ENCODE measurements at places on chromosomes 11 and 22. TPM values are rescaled to one million over a fixed set of nuclear protein-coding genes. Genes with fewer than 3 reads are reported as not detected.

Gene UBE4A
- polyA plus RNA-seq, result 15.9 TPM

Gene PGA5
- polyA plus RNA-seq, result not detected

Gene PRDM10
- polyA plus RNA-seq, result 5.5 TPM

Gene ISX
- polyA plus RNA-seq, result not detected

Gene UCP3
- polyA plus RNA-seq, result 0.77 TPM

Gene GNAZ
- 12.6 TPM for polyA plus RNA-seq

Gene C11orf52
- 2.9 TPM for polyA plus RNA-seq

Gene CELSR1
- 1.0 TPM for polyA plus RNA-seq

Gene SPDYC
- polyA plus RNA-seq, result not detected

Gene KMT2A
- 21.9 TPM for polyA plus RNA-seq

Gene KRTAP5-11
- not detected for polyA plus RNA-seq

Gene MYBPC3
- not detected for polyA plus RNA-seq

Gene CCDC89
- 0.85 TPM for polyA plus RNA-seq

- DNase-seq, result no peak
These were observed 67.5 kb downstream of the PLEKHA7 start for GRCh38 chr11:16946477-16947282.

- no peak for DNase-seq
These were observed 63.1 kb downstream of the DHCR7 start for GRCh38 chr11:71385091-71385490.

GRCh38 chr22:39223091-39223710 is 21.6 kb downstream of the PDGFB start:
- DNase-seq, result no peak

- DNase-seq, result no peak
These were observed 14.3 kb downstream of the MOV10L1 start for GRCh38 chr22:50104141-50104544.

GRCh38 chr11:70542406-70542805 is 144.1 kb downstream of the CTTN start:
- DNase-seq, result no peak

- DNase-seq, result no peak
These were observed 188.0 kb upstream of the NCAM1 start for GRCh38 chr11:112773264-112773663.

- no peak for DNase-seq
These were observed 109.2 kb downstream of the TSPAN18 start for GRCh38 chr11:44835938-44836337.

DNA sequence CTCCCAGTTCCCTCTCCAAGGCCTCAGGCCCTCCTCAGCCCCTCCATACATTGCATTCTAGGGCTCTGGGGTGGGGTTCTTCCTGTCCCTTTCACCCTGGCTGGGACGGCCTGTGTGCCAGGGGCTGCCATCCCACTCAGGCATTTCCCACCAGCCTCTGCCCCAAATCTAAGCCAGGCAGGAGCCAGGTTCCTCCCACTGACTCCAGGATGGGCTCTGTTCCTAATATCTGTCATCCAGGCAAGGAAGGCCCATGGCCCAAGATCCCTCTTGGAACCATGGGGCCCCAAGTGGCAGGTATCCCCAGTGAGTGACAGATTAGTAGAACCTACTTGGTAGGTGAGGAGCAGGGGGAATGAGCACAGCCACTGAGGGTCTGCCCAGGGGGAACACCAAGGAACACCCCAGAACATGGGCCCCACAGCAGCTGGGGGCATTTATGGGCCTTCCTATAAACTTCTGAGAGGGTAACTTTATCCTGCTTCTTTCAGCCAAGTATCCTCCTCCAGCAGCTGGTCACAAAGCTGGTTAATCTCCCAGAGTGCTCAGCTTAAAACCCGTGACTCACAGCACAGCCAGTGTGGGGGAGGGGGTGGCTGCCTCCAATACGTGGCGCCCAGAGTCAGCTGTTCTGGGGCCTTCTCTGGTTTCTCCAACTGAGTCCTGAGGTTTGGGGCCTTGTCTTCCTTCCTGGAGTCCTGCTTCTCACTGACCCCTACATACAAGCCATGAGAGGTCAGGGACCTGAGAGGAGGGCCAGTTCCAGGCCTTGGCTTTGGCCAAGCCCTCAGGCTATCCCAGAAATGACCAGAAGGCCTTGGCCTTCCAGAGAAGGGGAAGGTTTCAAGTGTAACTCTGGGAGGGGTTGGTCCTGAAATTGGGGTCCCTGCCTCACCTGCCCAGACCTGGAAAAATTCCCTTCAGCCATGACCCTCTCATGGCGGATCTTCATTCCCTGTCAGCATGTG is 19.9 kb upstream of the MYOD1 start:
- no peak for DNase-seq

GRCh38 chr11:65555693-65556231 is 2.4 kb downstream of the LTBP3 start:
- DNase-seq, result peak; percentile 80

- no peak for DNase-seq
These were observed 529.5 kb downstream of the SOX6 start for GRCh38 chr11:15826826-15827225.

GRCh38 chr11:132058211-132058772 is 687.9 kb downstream of the NTM start:
- DNase-seq, result no peak

DNA sequence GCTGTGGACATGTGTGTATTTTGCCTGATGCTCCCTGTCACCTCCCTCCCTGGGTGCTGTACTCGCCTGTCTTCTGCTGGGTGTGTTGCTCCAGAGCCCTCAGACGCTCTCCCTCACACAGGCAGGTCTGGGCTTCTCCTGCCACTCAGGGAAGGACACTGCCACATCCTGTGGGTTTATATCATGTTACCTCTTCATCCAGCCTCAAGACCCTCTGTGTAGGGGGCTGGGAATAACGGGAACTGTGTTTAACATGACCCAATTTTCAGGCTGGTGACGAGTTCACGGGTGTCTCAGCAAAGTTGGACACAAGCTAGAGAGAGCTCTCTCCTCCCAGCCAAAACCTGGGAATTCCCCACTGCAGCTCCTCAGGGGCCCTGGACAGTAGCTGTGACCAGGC is 24.6 kb downstream of the MYBPC3 start:
- no peak for DNase-seq

DNA sequence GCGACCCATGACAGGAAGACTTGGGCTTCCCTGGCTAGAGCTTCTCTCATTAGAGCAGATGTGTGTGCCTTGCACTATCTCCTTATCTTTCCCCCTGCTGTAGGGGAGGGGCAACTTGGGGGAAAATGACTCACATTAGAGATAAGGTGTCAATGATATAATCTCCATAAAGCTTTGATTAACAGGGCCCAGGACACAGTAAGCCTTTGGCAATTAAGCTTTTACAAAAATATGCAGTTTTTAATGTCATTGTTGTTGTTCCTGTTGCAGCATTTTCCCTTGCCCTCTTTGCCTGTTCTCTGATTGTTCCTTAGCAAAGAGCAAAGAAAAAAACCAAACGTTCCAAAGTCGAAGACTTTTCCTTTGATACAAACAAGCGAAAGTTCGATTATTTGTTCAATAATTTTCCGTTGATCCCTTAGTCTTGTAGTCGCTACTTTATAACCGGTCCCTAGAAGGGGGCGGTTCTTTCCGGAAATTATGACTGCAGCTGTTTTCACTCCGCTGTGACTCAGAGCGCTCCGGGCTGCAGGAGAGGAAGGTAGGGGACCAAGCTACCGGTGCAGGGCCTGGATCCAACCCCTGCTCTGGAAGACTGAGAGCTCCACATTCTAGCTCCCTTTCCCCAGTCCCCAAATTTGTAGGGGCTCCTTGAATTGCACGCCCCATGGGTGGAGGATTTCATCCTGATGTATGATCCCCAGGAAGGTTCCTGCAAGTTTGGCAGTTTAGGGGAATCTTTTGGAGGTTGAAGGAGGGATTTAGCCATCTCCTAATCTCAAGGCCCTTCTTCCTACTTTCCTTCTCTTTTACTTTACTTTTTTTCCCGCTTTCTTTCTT is at the start of gene VWA5A:
Gene VWA5A, plus strand, starts transcription at position 509 of the 840 bp plus-strand sequence. CDS start 2,062 bp downstream, outside the sequence.
- peak; percentile 39 for DNase-seq

- no peak for DNase-seq
These were observed 53.9 kb downstream of the FLI1 start for GRCh38 chr11:128747728-128748148.

- no peak for DNase-seq
These were observed 628 bp downstream of the CHKB start for GRCh38 chr22:50581950-50582492.

DNA sequence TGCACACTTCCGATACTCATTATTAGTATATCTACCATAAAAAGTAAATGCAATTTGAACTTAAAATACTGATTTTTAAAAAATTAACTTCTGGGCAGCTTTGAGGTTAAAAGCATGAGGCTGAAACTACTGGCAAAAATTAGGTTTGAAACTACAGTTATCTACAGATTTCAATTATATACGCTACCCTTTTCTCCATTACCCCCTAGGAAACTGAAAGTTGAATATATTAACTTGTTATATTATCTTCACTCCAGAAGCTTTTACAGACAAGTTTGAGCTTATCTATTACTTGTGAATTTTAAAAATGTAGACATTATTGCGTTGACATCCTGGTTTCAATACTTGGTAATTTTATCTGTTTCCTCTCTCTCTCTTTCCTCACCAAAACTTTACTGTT is 96.7 kb upstream of the DDI1 start:
- no peak for DNase-seq

- DNase-seq, result no peak
These were observed 17.4 kb upstream of the NAP1L4 start for GRCh38 chr11:3009481-3009880.

DNA sequence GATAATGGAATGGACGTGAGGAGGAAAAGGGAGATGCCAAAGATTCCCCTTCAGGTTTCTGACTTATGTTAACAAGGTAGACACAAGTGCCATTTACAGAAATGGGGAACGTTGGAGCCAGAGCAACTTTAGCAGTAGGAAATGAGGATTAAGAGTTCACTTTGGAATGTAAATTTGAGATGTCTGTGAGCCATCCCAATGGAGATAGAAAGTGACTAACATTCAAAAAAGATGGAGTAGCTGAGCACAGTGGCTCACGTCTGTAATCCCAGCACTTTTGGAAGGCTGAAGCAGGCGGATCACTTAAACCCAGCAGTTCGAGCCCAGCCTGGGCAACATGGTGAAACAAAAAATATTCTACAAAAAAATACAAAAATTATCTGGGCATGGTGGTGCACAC is 19.9 kb downstream of the MRTFA start:
- no peak for DNase-seq

- no peak for DNase-seq
These were observed 12.9 kb downstream of the APLNR start for GRCh38 chr11:57224128-57224527.

- no peak for DNase-seq
These were observed 1.4 kb downstream of the NECTIN1 start for GRCh38 chr11:119727523-119728151.

DNA sequence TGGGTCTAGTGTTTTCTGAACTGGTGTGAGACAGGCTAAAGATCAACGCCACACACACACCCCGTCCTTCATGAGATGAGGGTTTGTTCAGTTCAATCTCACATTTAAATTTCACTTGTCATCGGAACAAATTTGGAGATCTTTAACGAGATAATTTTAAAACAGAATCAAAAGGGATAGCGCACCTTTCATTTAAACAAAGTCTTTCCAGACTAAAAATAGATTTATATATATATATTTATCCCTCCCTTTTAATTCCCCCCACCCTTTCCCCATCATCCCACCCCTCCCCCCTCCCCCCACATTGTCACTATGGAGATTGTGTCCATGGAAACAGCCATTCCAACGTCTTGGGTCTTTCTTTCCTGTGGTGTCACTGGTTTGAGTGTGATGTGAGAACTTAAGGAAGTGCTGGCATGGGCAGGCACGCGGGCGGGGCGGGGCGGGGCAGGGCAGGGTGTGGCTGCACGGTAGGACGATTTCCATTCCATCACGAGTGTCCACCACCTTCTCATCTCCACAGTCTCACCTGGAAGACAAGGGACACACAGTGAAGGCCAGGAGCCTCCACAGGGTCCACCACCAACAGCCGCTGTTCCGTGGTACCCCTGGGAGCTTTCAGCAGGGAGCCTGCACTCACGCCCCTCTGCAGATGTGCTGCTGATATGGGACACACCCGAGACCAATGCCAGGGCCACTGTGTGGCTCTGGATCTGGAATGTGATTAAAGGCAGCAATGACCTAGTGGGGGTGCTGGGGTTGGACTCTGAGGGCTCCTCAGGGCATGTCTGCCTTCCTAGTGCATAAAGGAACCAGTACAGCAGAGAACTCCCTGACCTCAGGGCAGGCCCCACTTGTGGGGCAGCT is 30.5 kb upstream of the CYP2D6 start:
- no peak for DNase-seq

DNA sequence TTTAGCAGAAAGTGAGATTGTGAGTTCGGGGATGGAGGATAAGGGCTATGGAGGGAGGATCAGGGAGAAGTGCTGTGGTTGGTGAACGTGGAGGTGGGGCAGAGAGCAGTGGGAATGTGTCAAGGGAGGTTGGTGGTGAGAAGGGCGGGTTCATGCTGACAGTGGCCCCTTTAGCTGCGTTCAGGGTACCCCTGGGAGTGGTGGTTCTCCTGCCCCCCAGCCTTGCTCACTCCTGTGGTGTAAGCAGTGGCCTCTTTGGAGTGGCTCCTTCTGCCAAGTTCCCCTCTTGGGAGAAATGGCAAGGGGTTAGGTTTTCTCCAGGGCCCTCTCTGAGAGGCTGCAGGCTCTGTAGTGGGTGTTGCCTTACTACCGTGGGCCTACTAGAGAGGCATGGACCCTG is 16.1 kb upstream of the NECTIN1 start:
- no peak for DNase-seq

- no peak for DNase-seq
These were observed 25.4 kb downstream of the THOC5 start for GRCh38 chr22:29528144-29528543.

DNA sequence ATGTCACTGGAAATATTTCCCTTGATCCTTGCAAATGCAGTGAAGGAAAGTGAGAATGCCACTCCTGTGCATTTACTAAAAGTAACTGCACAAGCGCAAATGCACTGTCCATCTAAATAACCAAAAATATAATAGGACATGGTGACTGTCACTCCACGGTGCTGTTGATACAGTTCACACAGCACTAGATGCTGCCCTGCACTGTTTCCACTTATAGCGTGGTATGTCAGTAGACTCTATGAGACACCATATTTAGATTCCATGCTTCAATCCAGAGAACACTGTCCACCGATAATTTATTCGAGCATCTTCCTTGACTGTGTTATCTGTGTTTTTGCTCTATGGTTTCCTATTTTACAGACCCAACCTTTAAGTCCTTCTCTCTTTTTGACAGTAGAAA is 125.8 kb downstream of the MAML2 start:
- no peak for DNase-seq

DNA sequence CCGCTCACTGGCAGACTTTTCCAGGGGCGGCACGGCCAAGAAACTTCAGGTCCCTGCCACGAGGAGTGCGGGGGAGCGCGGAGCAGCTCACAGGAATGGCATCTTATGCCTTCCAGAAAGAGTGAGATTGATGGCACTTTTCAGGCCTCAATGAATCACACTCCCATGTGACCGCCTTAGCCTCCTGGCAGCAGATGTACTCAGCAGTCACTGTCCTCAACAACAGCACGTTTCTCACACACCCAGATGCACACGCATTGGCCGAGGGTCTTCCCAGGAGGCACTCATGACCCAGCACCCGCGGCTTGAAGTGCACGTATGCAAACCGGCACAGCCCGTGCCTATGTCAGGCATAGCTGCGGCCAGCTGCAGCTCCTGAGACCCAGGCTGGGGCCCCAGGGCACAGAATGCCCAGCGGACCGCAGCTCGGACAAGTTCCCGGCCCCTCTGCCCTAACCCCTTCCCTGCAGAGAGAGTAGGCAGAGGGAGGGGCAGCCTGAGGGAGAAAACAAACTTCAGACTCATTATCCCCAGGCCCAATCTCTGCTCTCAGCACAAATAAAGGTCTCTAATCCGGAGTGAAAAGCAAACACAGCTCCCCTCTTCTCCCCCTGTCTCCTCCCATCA is 48.3 kb downstream of the RPUSD4 start:
- peak; percentile 91 for DNase-seq

GRCh38 chr11:117070016-117070415 is 28.2 kb downstream of the SIK3 start:
- DNase-seq, result no peak

All from BJ (cell line).